ENCODE measurements at places on chromosomes 12 and 14.

GRCh38 chr14:71918955-71919354 lies 13.3 kb upstream of the RGS6 start:
- DNase-seq, result no peak

DNA sequence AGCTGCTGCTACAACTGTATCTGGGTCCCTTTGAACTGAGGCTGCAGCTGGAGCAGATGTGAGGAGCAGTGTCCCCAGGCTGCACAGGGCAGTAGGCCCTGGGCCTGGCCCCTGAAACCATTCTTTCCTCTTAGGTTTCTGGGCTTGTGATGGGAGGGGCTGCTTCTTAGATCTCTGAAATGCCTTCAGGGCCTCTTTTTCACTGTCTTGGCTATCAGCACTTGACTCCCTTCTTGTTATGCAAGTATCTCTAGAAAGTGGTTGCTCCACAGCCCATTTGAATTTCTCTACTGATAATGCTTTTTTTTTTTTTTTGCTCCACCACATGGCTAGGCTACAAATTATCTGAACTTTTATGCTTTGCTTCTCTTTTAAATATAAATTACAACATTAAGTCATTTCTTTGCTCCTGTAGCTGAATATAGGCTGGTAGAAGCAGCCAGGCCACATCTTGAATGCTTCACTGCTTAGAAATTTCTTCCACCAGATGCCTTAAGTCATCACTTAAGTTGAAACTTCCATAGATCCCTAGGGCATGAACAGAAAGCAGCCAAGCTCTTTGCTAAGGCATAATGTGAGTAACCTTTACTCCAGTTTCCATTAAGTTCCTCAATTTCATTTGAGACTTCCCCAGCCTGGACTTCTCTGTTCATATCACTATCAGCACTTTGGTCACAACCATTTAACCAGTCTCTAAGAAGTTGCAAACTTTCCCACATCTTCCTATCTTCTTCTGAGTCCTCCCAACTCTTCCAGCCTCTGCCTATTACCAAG lies 41.1 kb downstream of the ACSM4 start:
- DNase-seq, result no peak

- DNase-seq, result no peak
These were observed 257.7 kb downstream of the BTG1 start for GRCh38 chr12:91887957-91888356.

- DNase-seq, result no peak
These were observed 123.9 kb upstream of the PMCH start for GRCh38 chr12:102321305-102322082.

GRCh38 chr12:126706300-126706699 lies 1560.7 kb upstream of the TMEM132C start:
- DNase-seq, result no peak

DNA sequence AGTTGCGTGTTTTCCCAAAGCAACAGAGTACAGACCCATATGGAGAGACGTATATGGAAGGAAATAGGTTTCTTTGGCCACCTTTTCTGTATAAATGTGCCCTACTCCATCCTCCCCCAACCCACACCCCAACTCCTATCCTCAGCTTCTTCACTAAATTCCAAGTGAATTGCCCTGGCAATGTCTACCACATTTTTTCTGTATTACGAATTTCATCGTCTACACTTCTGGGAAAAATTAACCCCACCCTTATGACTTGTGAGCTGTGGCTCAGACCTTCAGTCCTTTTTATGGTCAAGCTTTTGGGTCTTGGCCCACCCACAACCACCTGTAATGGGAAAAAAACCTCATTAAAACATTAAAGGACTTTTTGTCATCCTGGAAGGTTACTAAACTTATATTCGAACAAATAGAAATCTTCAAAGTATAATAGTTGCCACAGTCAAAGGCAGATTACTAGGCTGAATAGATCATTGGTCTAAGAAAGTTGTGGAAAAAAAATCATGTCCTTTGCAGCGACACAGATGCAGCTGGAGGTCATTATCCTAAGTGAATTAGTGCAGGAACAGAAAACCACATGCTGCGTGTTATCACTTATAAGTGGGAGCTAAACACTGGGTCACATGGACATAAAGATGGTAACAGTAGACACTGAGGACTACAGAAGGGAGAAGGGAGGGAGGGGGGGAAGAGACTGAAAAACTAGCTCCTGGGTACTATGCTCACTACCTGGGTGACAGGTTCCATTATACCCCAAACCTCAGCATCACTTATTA lies 15.7 kb upstream of the NFKBIA start:
- DNase-seq, result peak; percentile 84

- no peak for DNase-seq
These were observed 15.3 kb downstream of the TNFAIP2 start for GRCh38 chr14:103138301-103139131.

DNA sequence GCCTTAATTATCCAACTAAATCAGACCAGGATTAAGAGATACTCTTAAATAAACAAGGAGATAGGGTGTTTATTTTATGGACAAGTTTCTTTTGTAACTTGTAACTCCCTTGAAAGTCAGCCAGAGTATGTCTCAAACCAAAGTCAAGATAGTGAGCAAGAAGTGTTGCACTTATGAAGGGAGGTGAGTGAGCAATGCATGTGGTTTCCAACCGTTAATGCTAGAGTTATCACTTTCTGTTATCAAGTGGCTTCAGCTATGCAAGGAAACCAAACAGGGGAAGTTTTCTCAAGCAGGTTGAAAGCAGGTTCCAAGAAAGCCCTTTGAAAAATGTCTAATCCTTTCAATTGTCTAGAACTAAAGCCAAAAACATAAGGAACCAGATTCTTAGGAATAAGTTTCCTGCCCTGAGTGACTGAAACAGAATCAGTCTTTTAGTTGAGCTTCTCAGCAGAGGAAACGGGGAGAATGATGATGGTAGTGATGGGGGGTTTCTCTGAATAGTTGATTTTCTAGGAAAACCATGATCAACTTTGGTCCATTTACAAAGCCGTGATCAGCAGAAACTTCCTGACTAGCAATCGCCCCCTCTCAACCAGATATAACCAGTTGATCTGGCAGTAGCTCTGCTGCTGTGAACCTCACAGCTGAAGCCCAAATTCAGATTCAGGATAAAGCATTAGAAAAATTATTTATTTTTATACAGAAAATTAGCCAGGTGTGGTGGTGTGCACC lies 128.4 kb downstream of the DAD1 start:
- peak; percentile 21 for DNase-seq

DNA sequence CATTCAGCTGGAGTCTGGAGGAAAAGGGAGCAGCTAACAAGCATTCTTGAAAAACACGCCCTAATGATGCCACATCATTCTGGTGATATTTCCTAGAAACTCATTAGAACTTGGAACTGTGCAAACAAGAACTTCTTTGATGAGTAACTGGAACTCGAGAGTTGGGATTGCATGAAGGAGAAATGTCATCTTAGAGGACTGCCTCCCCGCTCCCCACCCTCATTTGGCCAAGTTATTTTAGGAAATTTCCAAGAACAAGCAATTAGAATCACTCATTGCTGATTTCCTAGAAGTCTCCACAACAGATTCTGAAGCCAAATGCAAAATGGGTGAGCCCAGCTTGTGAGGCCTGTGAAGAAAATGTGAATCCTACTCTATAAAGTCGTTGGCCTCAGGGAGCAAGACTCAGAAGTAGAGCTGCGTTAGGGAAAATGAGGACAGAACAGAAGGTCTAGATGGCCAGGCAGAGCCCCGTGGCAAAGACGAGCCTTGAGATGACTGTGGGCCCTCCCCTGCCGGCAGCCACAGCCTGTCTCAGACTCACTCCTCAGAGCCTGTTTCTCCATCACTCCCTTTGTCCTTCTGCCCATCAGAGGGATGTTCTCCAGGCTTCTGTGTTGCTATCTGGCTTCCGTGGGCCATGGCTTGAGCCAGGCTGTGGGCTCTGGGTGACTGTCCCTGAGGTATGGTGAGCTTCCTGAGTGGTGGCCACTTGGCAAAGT lies 38.4 kb downstream of the RTL1 start:
- peak; percentile 8 for DNase-seq

GRCh38 chr14:104169699-104170479 lies 31.5 kb downstream of the KIF26A start:
- DNase-seq, result no peak

- no peak for DNase-seq
These were observed 169.4 kb downstream of the FOXN3 start for GRCh38 chr14:89247457-89248122.

- no peak for DNase-seq
These were observed 431.6 kb downstream of the RAD51B start for GRCh38 chr14:68250927-68251768.

DNA sequence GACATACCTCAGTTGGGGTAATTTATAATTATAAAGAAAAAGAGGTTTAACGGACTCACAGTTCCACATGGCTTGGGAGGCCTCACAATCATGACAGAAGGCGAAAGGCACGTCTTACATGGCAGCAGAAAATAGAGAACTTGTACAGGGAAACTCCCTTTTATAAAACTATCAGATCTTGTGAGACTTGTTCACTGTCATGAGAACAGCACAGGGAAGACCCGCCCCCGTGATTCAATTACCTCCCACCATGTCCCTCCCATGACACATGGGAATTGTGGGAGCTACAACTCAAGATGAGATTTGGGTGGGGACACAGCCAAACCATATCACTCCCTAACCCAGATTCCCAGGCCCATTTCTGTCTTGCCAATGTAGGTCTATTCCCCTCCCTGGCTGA lies 22.1 kb downstream of the MYO1H start:
- DNase-seq, result no peak

- DNase-seq, result no peak
These were observed 55.2 kb downstream of the FOS start for GRCh38 chr14:75333606-75334548.

DNA sequence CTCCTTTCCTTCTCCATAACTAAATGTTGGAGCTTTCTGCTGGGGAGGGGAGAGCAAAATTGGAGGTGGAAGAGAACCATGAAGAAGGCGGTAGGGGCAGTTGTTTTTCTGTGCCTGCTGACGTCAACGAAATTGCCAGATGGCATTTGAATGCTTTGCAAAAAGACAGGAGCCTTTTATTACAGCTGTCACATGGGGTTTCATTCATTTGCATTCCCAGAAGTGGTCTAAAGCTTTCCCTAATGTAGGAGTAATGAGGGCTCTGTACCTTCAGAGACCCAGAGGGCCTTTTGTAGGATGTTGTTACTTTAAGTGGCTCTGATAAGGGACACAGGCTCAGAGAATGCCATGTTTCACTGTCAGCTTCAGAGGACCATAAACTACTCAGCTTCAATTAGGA lies 107.1 kb upstream of the SLCO1C1 start:
- DNase-seq, result no peak

DNA sequence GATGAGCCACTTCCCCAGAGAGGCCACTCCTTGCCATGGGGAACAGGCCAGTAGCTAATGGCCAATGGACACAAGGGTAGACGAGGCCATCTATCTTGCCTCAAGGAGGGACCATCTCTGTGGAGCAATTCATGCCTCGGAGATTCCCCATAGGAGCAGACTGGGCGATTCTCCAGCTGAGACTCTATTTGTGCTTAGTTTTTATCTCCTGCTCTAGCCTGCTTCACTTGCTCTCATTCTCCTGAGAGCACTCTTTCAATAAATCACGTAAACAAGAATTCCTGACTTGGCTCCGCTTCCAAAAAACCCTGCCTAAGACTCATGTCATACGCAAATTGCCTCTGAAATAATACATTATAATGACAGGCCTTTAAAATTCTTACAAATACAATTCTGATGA lies 396.4 kb upstream of the USP15 start:
- no peak for DNase-seq

All from A172 (cell line).